Stimulated activated CD8-positive, alpha-beta memory T cell treated with anti-CD3 and anti-CD28 coated beads, Interleukin-4, amount 100 ng/mL, for 24 hours (primary cell): ENCODE measurements at places on chromosomes 5 and 9.

DNA sequence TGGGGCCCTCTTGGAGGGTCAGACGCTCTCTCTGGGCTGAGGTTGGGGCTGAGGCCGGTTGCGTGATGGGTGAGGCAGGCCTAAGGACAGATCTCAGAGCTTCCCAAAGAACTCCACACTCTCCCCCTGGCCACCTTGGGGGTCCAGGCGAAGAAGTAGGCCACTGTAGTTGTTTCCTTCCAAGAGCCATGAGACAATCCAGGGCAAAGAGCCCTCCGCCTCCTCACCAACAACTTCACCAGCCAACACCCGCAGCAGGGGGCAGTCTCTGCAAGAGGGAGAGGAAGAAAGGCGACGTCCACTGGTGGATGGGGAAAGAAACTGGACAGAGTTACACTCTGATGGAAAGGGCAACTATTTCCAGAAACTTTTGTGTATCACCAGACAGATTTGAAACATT lies 10.7 kb downstream of the SLC35A4 start:
- DNase-seq: no peak

DNA sequence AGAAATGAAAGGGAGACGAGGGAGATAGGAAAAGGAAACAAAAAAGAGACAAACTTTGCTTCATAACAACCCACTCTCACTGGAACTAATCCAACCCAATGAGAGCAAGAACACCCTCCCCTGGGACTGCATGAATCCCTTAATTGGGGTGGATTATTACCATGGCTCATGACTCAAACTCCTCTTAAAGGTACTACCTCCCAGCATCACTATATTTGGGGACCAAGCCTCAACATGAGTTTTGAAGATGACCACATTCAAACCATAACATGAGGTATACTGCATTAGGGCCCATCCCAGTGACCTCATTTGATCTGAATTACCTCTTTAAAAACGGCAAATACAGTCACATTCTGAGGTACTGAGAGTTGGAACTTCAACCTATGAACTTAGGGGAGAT lies 8.0 kb downstream of the MTAP start:
- DNase-seq: no peak

- DNase-seq: no peak
Measured at GRCh38 chr9:72305102-72305546, 59.9 kb downstream of the ZFAND5 start.

DNA sequence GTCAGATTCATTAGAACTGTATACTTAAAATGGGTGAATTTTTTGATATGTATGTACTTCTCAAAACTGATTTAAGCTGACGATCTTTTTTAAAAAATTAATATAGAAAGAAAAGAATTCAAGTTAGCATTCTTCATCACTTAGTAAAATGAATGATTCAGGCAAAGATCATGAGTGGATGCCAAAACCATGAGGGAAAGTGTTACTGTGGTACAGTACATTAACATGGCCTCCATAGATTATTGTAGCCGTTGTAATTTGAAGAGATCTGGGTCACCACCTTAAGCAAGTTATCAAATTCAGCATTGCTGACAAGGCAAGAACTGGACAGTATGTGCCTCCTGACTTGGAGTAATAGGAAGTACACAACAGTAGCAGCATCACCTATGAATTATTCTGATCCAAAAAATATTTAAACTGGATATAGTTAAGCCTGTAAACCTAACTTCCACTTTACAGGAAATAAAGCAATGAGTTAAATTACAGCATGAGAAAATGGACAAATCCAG lies 29.7 kb downstream of the C9orf85 start:
- DNase-seq: no peak

DNA sequence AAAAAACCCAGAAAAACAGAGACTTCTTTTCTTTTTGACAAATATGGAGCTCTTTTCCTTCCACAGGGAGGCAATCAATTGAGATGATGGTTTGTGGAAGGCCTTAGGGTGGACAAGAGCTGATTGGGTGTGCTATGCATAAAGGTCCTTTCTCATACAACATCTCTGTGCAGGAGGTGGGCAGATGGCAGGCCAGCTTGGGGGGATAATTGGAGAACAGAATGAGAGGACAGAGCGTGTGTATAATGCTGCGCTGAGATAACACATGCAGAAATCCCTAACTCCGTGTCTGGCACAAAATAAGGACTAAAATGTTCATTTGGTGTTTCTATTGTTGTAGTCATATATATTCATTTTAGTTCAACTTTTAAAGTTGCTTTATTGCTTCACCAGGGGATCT lies 159.0 kb upstream of the MEF2C start:
- DNase-seq: no peak

DNA sequence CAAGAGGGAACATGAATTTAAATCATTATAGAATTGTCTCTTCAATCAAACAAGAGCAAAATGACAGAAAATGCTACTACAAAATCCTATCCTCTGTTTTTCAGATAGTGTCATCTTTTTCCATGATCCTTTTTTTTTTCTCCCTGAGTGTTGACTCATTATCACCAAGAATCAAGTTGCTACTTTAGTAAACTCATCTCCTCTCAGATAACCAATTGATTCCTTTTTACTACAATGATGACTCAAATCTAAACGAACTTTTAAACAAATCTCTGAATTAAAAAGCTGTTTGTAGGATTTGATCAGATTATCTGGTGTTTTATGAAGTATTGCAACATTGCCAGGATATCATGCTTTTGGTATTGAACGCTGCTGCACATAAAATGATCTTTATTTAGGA lies 23.9 kb upstream of the IL7R start:
- no peak for DNase-seq

DNA sequence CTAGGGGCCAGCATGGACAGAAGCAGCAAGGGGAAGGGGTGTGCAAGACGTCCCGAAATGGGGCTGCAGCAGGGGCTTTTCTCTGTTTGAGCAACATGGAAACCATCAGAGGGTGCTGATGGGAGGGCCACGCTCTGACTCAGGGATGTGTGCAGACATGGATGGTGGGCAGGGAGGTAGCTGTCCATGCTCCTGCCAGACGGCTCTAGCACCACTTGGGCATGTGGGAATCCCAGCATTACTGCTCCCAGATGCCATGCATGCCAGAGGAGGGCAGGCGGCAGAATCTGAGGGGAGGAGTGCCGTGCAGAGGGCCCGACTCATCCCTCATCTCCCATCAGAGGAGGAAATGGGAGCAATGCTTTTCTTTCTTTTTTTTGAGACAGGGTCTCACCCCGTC lies 45.6 kb upstream of the SLC25A51 start:
- no peak for DNase-seq

GRCh38 chr9:29439961-29440360 lies 1866.7 kb upstream of the C9orf72 start:
- no peak for DNase-seq

DNA sequence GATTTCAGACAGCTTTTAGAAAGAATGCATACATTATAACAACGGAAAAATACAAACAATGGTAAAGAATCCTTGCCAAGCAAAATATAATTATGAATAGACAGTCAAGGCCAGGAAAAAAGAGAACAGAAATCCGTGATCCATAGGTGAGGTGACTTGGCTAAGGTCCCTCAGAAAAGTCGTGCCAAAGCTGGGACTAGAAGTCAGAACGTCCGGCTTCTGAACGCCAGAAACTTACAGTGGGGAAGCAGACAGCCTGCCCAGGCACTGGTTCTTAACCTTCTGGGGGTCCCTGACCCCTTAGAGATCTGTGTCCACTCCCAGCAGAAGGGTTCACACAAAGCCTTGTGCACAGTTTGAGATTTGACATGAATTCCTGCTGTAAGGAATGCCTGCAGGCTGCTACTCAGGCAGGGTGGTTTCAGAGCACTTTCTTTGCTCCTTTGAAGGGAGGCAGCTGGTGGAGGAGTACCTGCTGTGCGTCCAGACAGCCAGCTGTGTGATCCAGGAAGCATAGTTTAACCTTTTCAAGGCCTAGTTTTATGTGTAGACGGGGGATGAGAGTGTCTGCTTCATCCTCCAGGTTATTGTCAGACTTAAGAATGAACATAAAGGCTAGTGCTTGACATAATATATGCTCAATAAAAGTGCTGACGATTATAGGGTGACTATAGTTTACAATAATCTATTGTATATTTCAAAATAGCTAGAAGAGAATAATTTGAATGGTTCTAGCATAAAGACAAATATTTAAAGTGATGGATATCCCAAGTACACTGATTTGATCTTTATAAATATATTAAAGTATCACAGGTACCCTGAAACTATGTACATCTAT lies 852 bp downstream of the ARHGEF37 start:
- no peak for DNase-seq

- no peak for DNase-seq
Measured at GRCh38 chr9:113995963-113996362, 82.1 kb downstream of the AMBP start.

GRCh38 chr9:113526231-113526746 lies 62.8 kb downstream of the RGS3 start:
- no peak for DNase-seq

DNA sequence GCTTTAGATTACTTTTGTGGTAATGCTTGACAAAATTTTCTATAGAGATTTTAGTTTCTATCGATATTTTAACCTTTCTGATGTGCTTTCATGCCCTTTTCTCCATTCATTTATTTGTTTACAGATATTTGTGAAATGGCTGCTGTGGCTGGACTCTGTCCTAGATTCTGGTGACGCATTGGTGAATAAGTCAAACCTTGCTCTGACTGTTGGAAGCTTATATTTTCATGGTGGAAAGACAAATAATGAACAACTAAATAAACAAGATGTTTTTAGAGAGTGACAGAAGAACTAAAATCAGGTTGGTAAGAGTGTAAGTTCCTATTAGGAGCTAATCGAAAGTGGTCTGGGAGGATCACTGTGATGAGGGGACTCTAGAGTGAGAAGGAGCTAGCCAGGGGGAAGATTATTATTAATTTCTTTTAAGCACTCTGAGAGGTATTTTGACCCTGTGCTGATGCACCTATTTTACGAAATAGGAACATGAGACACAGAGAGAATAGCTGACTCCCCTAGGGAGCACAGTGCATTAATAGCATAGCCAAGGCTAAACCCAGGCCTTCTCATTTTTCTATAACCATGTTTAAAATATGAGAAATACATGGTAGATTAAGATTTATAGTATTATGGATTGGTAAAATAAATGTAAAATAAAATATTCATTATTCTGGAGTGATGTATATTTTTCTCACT lies 411.9 kb upstream of the ARRDC3 start:
- no peak for DNase-seq

GRCh38 chr9:12771891-12772290 lies 2.9 kb upstream of the LURAP1L start:
- DNase-seq: no peak

- no peak for DNase-seq
Measured at GRCh38 chr5:173733021-173733420, 116.6 kb upstream of the BOD1 start.

DNA sequence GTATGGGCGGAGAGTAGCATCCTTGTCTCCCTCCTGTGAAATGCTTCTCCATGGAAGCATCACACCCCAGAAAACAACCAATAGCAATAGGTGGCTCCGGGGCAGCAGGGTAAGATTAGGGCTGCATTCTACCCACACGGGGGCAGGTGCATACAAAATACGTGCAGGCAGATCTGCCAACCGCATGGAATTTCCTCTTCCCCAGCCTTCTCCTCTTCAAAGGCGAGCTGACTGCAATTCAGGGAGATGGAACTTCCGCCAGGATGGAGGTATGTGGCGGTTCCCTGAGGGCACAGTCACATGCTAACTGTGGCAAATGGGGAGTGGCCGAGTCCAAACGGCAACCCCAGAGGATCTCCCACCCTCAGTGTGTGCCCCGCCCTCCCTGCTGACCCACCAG lies 81.5 kb downstream of the LMNB1 start:
- no peak for DNase-seq

- DNase-seq: no peak
Measured at GRCh38 chr5:53983568-53984460, 326.6 kb downstream of the ARL15 start.

GRCh38 chr5:169424670-169425378 lies 123.9 kb upstream of the SLIT3 start:
- DNase-seq: no peak

DNA sequence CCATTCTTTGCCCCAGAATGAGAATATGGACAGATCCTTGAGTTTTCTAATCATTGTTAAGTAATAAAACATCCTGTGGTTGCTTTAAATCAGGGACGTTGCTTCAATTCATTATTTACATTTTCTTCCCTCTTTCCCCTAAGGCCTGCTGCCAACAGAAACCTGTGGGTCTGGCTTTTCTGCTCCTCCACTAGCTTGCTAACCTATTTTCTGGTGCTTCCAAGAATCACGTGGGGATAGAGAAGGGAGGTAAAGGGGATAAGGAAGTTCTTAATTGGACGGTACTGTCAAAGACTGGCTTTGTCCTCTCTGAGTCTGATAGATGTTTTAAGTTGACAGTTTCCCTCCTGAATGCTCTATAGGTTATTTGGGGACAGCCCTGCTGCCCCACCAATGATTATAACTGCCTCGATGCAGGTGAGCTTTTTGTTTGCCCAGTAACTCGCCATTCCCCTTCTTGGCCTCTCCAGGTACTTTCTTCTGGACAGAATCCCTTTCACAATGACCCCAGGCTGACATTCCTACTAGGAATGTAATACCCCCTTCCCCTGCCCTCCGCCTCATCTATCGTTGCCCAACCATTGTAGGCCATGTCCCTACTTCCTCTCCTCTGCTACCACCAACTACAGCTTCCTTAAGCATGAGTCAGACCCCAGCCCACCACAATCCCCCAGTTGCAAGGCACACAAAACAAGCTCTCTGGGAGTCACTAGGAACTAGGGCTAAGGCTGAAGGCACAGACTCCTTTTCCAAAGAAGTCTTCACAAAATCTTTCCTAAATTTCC lies 19.9 kb upstream of the CPEB4 start:
- DNase-seq: no peak

DNA sequence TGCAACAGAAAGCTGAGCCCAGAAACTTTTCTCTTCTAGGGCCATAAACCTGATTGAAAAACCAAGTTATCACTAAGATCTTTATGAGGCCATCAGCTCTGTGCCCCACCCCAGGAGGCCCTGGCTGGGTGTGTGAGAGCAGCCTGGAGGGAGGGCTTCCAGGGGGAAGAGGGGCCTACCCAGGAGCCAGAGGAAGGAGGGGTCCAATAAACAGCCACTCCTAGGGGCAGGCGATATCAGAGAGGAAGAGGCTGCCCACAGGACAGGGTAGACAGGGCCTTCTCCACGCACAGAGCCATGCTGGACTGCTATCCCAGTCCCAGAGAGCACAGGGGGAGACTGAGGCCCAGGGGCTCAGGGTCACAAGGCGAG lies 4.5 kb upstream of the CDX1 start:
- no peak for DNase-seq
